ENCODE measurements at places on chromosomes 6 and 20.
A peak's percentile ranks its signal among the peaks of the same experiment; 100 is the strongest.

GRCh38 chr20:16472045-16472872 lies 101.0 kb downstream of the KIF16B start:
- H3K27ac ChIP-seq = no peak overlapping the region
- no peak overlapping the region for H3K4me3 ChIP-seq
- peaks cover 5% of the 10 kb centered on the region for H3K4me1 ChIP-seq
- DNase-seq = no peak

DNA sequence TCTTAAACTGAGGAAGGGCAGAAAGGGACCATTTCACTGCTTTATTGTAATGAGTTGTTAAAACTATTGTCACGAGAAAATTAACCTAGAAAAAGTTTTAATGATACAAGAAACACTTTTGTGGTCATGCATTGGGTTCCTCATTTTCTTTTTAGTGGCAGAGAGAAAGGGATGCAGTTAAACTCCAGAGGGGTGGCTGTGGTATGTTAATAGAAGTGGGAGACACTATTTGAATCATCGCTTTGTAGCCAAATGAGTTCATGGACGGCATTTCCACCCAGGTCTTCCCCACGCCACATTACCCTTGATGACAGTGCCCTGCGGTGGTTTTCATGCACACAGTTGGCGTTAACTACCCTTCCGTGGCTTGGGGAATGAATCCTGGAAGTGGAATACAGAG lies 235.6 kb downstream of the PLCB1 start:
- H3K27ac ChIP-seq = no peak overlapping the region
- no peak for DNase-seq
- H3K4me1 ChIP-seq = peaks cover 13% of the 10 kb centered on the region
- no peak overlapping the region for H3K4me3 ChIP-seq
- H3K36me3 ChIP-seq = peaks cover 2% of the 10 kb centered on the region
- H3K27me3 ChIP-seq = no peaks in the 10 kb centered on the region

DNA sequence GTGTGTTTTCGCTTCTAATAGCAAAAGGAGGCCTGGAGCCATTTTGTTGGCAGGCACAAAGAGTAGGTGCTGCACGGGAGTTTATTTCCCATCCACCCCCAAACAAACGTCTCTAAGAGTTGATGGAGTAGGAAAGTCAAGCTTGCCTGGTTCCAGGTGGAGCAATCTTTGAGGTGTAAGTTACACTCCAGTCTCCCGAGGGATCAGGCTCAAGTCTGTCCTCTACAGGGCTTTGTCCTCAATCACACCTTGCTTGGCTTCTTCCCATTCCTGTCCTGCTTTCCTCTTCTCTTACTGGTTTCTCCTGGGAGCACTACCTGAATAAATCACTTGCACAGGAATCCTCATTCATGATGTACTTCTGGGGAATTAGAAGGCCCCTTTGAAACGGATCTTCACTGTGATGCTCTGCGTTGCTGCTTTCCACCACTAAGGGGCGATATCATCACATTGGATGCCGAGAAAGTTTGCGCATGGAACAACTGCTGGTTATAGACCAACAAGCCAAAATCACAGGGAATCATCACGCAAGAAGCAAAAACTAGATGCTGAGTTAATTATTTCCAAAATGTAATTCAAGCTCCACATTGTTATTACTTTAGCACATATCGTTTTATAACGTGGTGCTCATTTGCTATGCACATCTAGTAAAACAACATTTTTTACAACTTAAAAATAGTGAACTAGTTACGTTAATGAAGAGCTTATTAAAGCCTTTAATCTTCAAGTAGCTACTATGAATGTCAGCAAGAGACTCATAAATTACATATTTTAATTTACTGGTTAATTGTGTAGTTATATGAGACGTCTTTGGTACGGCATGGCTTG lies 156.8 kb downstream of the DNAH8 start:
- H3K4me1 ChIP-seq = peaks cover 22% of the 10 kb centered on the region
- peak; percentile 58 for DNase-seq
- no peak overlapping the region for H3K4me3 ChIP-seq
- H3K27me3 ChIP-seq = peaks cover 20% of the 10 kb centered on the region
- H3K27ac ChIP-seq = no peak overlapping the region

DNA sequence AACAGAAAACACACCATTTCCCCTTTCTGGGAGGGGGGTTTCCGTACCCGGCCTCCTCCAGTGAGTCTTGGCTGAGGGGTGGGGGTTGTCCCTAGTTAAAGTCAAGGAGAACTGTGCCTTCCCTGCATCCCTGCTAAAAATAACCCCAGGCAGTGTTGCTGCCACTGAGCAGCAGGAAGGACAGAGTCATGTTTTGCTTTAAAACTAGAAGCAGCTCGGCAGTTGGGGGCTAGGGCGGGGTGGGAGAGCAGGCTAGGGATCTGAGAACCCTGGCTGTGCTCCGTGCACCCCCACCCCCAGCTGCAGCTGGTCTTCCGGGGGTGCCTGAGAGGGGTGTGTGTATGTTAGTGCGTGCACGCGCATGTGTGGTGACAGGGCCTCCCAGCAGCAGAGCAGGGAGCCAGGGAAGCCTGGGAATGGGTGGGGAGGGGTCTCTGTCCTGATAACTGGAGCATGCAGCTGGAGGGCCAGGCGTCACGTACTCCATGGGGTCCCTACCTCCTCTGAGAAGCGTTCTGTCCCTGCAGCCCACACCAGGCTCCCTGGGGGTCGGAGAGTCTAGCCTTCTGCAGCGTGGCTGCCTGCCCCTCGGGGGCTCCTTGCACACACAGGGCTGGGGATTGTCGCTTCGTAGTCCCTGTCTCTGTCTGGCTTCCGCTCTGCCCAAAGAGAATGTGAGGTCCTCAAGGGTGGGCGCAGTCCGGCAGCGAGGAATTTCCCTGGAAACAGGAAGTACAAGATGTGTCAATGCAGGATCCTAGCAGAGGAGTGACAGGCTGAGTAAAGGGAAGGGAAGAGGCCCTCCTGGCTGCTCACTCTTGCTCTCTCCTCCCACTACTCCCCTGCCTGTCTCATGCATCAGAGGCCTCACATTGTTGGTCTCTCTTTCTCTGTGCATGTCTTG lies 16.8 kb upstream of the ARMC12 start:
- no peak for DNase-seq
- peak overlapping the region; percentile 77 for H3K4me3 ChIP-seq
- H3K4me1 ChIP-seq = peaks cover 68% of the 10 kb centered on the region
- H3K36me3 ChIP-seq = peaks cover 3% of the 10 kb centered on the region
- H3K27ac ChIP-seq = peak overlapping the region; percentile 90

DNA sequence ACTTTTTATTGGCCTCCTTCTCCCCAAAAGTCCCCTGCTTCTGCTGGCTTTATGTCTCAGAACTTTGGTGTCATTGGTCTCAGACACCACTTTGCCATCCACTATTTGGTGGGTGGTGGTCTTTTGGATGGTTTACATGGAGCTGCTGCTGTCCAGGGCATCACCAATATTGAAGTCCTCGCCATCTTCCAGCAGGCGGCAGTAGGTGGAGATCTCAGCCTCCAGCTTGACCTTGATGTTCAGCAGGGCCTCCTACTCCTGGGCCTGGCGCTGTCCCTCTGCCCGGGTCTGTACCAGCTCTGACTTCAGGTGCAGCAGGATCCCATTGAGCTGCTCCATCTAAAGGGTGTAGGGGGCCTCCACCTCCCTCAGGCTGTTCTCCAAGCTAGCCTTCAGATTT lies 148.4 kb upstream of the FOXA2 start:
- no peak overlapping the region for H3K4me3 ChIP-seq
- H3K27me3 ChIP-seq = no peaks in the 10 kb centered on the region
- no peak overlapping the region for H3K27ac ChIP-seq
- DNase-seq = no peak
- no peaks in the 10 kb centered on the region for H3K36me3 ChIP-seq
- no peaks in the 10 kb centered on the region for H3K4me1 ChIP-seq

DNA sequence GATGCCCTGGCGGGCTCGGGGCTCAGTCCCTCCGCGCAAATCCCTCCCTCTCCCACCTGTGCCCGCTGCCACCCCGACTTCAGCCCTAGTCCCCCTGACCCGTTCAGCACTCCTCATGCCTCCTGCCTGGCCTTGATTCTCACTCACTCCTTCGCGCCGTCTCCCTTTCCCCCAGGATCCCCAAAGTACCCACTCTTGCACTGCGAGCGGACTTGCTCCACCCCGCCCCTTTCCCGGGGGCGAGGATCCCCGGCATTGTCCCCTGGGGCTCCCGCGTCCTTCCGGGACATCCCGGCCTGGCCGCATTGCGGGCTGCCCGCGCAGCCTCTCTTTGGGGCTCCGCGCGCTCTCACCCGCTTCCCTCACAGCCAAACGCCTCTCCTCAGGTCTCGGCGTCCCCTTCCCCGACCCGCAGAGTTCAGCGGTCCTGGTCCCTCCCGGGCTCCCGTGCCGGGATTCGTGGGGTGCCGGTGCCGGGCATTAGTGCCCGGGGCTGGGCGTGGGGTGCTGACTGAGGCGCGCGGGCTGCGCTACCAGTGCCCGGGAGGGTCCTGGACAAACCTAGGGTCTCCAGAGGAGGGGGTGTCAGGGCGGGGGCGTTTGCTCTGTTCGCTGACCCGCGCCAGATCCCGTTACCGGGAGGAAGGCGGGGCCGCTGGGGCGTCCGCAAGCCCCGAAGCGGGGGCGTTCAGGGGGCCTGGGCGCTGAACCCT lies 45.5 kb upstream of the SUPT3H start:
- DNase-seq = peak; percentile 15
- no peaks in the 10 kb centered on the region for H3K27me3 ChIP-seq
- peaks cover 31% of the 10 kb centered on the region for H3K4me1 ChIP-seq
- peaks cover 9% of the 10 kb centered on the region for H3K36me3 ChIP-seq
- peak overlapping the region; percentile 97 for H3K27ac ChIP-seq

GRCh38 chr6:52015953-52016352 lies 71.5 kb downstream of the PKHD1 start:
- no peak overlapping the region for H3K4me3 ChIP-seq
- no peaks in the 10 kb centered on the region for H3K36me3 ChIP-seq
- peaks cover 46% of the 10 kb centered on the region for H3K27me3 ChIP-seq
- no peaks in the 10 kb centered on the region for H3K4me1 ChIP-seq
- no peak overlapping the region for H3K27ac ChIP-seq
- no peak for DNase-seq

- no peaks in the 10 kb centered on the region for H3K36me3 ChIP-seq
- H3K27me3 ChIP-seq = no peaks in the 10 kb centered on the region
- H3K27ac ChIP-seq = no peak overlapping the region
- no peaks in the 10 kb centered on the region for H3K4me1 ChIP-seq
Observed at GRCh38 chr6:123896869-123897268, 93.2 kb downstream of the NKAIN2 start.
